Urothelium cell line (cell line): ENCODE measurements at places on chromosomes 6 and 20.
A peak's percentile ranks its signal among the peaks of the same experiment; 100 is the strongest.

- no peak for DNase-seq
Measured at GRCh38 chr6:71727632-71728294, 158.6 kb upstream of the RIMS1 start.

DNA sequence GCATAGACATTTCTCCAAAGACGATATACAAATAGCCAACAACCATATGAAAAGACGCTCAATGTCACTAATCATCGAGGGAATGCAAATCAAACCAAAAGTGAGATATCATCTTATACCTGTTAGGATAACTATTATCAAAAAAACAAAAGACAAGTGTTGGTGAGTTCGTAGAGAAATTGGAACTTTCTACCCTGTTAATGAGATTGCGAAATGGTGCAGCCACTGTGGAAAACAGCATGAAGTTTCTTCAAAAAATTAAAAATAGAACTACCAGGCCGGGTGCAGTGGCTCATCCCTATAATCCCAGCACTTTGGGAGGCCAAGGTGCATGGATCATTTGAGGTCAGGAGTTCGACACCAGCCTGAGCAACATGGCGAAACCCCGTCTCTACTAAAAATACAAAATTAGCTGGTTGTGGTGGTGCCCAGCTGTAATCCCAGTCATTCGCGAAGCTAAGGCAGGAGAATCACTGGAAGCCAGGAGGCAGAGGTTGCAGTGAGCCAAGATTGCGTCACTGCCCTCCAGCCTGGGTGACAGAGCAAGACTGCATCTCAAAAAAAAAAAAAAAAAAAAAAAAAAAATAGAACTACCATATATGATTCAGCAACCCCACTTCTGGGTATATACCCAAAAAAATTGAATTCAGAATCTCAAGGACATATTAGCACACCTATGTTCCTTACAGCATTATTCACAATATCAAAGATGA, 170.0 kb upstream of the ZNF184 start:
- DNase-seq = no peak

DNA sequence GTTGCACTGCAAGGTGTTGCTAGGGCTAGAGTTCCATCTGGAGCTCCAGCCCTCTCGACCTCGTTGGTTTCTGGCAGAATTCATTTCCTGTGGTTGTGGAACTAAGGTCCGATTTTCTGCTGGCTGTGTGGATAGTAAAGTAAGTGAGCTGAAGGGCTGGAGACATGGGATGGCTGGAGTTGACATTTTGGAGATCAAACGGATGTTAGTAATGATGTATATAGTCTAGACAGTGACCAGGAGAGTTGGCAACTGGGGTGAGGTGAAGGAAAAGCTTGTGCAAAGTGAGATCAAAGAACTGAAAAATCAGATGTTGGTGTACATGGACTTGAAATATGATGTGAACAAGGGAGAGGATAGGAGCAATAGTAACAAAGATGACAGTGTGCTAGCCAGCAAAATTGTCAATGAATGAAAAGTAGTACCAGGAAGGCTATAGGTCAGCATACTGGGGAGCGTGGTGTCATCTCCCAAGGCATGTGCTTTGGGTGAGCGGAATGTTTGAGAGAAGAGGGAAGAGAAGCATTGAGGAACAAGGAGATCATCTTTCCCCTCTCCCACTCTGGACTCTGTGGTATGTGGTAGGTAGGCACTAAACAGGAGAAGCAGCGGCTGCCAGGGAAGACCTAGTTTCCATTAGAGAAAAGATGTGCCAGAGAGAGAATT, 7.8 kb downstream of the QRSL1 start:
- DNase-seq = no peak

GRCh38 chr6:20153194-20153593, 59.1 kb downstream of the MBOAT1 start:
- no peak for DNase-seq

DNA sequence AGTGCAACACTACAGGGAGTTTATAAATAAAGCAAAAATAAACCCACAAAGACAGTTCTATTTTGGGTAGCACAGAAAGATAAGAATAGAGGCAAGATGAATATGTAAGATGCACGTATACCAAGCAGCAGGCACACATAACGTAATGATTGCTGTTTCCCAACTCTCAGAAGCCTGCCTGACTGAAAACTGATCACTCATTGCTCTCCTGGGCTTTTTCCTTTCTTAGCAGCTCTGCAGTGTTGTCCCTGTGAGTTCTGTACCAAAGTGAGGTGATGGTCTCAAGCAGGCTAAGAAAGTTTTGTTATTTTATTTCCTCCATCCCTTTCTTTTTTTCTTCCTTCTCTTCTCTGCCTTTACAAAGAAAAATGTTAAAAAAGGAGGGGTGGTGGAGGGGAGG, 522.0 kb upstream of the MAN1A1 start:
- DNase-seq = no peak

GRCh38 chr6:66396549-66396948, 689.5 kb upstream of the EYS start:
- DNase-seq = no peak

DNA sequence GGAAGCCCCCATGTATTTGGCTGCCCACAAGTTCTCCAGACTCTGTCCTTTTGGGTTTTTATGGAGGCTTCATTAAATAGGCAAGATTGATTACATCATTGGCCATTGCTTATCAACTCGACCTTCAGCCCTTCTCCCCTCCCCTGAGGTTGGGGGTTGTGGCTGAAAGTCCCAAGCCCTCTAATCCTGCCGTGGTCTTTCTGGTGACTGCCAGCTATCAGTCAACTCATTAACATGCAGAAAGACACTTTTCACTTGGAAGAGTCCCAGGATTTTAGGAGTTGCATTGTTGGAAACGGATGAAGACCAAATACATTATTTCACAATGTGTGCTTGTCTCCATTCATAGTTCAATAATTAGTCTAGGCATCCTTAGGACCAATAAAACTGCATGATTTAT, 9.5 kb downstream of the CDC5L start:
- DNase-seq = no peak

DNA sequence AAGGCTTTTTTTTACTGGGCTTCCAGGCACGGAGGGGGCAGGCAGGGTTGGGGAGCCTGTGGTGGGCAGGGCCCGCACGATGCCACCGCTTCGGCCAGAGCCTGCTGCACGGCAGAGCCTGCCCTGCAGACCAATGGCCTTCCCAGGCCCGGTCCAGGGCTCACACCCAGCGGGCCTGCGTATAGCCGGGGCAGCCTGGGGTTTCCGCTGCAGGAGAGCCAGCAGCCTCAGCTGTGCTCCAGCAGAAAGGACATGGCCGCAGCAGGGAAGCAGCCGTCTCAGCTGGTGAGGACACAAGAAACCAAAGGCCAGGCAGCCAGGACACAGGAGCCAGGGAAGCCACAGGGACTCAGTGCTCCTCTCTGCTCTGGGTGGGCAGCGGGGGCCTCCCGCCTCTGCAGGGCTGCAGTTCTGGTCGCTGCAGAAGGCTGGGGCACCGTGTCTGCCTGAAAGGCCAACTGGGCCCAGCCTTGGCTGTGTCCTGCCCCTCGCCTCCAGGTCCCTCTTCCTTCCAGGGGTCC, 90.6 kb downstream of the TTLL2 start:
- DNase-seq = no peak

DNA sequence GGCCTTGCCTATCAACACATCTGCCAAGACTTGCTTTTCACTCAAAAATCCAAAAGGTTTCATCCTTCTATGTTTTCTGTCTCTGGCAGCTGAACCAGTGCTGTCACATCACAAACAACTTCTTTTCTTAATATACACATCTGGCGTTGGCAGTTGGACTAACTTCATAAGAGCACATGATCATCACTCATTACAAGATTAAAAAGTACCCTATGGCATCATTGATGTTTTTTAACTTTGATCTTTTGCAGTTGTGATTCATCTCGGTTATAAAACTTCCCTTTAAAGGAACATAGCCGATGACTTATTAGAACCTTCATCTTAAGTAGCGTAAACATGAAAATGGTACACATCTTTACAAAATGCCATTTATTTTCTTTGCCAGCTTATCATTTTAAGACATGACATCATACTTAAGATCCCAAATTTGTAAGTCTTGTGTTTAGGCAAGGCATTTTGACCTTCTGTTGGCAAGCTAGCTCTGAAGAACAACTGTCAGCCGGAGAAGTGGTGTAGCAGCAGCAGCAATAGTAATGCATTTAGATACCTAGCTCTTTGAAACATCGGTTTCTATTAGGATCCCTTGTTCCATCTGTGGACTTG, 64.2 kb upstream of the SUPT3H start:
- DNase-seq = no peak

GRCh38 chr20:6780433-6781190, 13.1 kb downstream of the BMP2 start:
- no peak for DNase-seq

DNA sequence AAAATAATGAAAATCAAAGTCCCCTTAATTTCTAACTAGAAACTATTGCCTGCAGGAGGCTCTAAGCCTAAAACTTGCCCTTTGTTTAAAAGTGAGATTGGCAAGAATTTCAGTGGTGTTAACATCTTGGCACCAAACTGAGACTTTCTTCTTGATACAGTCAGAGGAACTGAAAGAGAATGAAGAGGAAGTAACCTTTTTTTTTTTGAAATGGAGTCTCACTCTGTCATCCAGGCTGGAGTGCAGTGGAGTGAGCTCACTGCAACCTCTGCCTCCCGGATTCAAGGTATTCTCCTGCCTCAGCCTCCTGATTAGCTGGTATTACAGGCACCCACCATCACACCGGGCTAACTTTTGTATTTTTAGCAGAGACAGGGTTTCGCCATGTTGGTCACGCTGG, 3.6 kb downstream of the DOP1A start:
- DNase-seq = no peak

DNA sequence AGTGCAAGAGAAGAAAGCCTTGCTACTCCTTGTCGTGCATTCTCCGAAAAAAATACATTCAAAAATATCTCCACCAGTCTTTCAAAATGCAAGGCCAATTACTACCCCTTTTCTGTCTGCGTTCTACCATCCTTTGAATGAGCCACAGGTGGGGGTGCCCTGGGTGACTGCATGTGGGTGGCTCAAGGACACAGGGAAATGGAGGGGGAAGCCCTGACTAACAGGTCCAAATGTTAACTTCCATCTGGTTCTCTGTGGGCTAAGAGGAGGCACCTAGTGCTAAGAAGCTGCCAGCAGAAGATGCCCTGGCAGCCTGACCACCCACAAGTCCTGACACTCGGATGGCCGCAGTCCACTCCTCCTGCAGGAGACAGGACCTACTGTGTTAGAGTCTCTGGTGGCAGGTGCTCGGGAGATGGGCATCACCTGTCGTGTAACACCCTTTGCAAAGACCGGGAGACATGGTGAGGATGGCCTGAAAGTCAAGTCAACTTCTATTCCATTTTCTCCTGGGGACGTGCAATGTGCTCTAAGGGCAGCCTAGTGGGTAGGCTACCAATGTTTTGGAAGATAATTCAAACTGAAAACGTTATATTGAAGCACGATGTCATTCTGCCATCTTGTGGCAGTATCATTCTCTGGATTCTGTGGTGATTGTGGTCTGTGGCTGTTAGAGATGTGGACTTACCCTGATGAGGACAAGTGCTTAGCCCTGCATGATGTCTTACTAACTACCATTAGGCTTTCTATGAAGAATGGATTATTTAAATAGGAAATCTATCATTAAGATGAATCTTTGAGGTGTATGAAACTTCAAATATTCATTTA, 27.4 kb upstream of the IGF2R start:
- no peak for DNase-seq

DNA sequence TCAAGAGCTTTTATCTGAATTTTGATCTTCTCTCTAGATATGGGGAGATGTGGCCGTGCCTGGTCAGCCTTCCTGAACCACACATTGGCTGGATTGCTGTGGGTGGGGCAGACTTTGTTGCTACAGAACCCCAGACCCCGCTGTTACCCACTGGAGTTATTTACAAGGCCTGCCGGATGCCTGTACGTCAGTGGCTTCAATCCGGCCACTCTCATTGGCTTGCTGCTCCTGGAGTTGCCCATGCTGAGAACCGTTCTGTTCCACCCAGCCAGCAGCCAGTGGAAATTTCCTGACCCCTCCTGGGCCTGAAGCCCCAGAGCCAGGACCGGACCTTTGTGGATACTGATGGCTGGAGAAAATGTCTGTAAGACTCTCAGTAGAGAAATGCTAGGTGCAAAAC, 101.9 kb downstream of the TFAP2C start:
- no peak for DNase-seq

DNA sequence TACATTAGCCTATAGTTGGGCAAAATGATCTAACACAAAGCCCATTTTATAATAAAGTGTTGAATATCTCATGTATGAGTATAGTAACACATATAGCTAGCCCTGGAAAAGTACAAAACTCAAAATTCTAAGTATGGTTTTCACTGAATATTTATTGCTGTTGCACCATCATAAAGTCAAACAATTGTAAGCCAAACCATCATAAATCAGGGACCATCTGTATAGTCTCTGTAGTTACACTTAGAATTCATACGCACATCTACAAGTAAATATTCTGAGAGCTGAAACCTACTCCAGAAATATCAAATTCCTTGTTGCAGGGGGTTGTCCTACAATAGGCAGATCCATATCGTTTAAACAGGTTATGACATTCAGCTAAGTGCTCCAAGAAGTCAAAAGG, 817.3 kb downstream of the BCKDHB start:
- DNase-seq = no peak

GRCh38 chr6:44999066-44999465, 329.1 kb upstream of the RUNX2 start:
- DNase-seq = no peak

GRCh38 chr6:69584913-69585729, 211.7 kb downstream of the LMBRD1 start:
- no peak for DNase-seq

GRCh38 chr6:155364844-155365437, 50.7 kb upstream of the TFB1M start:
- no peak for DNase-seq

DNA sequence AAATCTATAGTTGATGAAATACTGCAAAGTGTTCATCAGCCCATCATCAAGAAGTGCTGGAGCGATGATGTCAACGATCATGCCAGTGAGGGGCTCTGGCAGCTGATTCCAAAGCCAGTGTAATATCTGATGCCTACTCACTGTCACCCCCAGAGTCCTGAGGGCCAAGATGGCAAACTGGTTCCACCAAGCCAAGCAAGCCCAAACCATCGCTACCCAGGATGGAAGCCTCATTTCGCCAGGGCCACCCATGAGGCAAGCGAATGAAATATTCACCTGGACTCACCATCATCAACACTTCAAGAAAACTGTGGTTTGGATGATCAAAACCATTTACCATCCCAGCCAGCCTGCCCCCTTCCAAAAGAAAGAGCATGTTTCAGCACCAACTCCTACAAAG, 76.5 kb downstream of the GNAS-AS1 start:
- no peak for DNase-seq

DNA sequence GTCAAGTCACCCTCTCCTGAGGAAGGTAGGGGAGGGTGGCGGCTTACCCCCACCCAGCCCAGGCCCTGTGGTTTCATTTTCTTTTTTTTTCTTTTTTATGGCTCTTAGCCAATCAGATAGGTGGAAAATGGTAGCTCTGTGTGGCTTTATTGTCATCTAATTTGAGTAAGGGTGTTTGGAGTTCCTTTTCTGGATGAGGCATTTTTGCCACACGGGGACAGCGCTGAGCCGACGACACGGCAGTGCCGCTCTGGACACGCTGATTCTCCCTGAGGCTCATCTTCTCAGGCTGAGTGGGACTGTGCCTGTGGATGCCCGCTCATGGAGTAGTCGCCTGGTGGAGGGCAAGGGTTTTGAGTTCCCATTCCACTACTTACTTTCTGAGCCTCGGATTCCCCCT, 37.6 kb upstream of the ANGPT4 start:
- peak; percentile 37 for DNase-seq

- no peak for DNase-seq
Measured at GRCh38 chr6:25035174-25035511, 99.4 kb upstream of the RIPOR2 start.
